ENCODE measurements at places on chromosomes 6 and 20.

DNA sequence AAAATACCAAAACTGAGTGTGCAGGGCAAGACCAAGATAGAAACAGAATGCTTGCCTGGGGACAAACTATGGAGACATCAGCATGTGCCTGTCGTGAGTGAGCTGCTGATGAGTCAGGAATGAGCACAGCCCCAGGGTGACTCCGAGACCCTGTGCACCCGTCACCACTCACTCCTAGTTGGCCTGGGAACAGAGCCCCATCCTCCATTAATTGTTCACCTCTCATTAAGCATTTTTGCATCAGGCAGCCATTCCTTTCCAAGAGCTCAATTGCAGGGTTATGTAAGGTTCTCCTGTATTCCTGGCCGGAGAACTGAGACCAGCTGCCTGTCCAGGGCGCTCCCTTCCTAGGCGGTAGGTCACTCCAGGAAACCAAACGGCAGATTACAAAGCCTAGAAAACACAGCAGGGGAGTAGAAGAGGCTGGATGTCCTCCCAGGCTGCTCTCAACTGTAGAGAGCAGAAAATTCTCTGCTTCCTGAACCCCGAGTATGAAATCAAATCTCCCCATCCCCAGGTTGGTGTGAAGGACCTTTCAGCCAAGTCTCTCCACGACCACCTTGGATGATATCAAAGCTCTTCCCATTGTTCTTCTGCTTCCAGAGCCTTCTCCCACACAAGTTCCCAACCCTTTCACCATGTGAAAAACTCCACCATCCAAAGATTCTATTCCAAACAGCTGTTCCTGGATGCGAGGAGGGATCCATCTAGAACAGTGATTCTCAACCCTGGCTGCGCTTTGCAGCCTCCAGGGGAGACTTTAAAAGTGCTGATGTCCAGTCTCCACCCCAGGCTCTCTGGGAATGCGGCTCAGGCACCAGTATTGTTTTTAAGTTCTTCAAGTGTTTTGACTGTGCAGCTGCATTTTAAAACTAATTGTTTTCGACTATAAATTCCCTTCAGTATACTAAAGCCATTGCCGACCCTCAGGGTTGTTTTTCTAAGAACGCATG, 532.6 kb upstream of the JARID2 start:
- no peak for DNase-seq

- DNase-seq = no peak
Observed at GRCh38 chr6:81820980-81821379, 68.5 kb upstream of the TENT5A start.

GRCh38 chr20:53284256-53284655, 309.4 kb downstream of the ZNF217 start:
- no peak for DNase-seq

- DNase-seq = no peak
Observed at GRCh38 chr6:42224222-42225028, 6.8 kb upstream of the MRPS10 start.

DNA sequence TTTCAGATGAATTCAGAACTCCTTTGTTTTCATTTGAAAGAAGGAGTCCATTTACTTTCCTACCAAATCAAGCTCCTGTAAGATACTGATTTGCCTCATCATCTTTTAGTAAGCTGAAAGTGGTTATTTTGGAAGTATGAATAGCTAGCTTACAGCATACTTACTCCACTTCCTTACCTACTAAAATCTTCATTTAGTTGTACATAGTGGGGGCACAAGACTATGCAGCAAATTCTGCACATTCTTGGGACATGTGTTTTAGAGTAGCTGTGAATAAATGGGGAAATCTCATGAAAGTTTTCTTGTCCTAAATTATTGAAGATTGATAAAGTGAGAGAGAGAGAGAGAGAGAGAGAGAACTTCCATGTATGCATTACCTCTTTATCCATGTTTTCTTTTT, 256.3 kb downstream of the OGFRL1 start:
- DNase-seq = no peak

DNA sequence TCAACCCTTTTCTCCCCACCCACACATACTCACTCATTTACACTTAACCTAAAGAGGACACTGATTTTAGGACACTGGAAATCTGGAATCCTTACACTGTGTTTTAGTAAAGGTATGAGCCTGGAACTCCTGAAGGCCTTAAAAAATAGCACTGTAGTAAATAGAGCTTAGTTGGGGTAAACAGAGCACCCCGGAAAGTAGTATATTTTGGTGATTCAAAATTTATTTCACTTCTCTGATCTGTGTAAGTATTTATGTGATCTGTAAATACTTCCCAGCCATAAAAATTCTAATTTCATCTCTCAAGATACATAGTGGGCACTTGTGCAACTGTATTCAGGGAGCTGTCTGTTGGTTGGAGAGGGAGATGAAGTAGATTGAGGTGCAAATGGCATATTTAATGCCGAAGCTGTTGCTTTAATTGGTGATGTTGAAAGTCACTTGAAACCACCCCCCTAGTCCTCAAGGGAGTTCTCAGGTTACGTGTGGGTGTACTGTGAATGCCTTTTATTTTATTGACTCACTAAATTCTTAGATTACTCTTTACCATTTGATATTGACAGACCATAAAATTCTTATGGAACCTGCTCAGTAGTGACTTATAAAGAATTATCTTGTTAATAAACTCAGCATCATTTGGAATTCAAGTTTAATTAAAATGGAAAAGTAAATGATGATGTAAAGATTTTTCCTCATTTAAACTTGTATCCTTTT, 154.9 kb downstream of the SOX4 start:
- no peak for DNase-seq

GRCh38 chr6:13091192-13091591, 237.1 kb downstream of the TBC1D7 start:
- no peak for DNase-seq

DNA sequence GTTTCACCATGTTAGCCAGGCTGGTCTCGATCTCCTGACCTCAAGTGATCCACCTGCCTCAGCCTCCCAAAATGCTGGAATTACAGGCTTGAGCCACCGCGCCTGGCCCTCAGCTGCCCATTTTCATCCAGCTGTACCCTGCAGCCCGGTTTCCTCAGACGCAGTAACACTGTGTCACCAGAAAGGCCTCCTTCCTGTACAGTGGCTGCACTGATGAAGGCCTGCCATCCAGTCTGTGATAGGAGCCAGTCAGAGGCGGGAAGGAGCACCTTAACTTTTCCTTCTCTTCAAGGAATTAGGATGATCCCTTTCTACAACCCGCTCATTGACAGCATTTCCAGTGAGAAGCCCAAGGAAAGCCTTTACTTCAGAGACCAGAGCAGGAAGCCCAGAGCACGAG, 75.9 kb downstream of the GFOD1 start:
- DNase-seq = no peak

- no peak for DNase-seq
Observed at GRCh38 chr20:62749851-62750445, 41.3 kb downstream of the NTSR1 start.

GRCh38 chr20:32510601-32511357, 74.4 kb downstream of the NOL4L start:
- no peak for DNase-seq

GRCh38 chr6:106743612-106744011, 114.2 kb downstream of the QRSL1 start:
- no peak for DNase-seq

DNA sequence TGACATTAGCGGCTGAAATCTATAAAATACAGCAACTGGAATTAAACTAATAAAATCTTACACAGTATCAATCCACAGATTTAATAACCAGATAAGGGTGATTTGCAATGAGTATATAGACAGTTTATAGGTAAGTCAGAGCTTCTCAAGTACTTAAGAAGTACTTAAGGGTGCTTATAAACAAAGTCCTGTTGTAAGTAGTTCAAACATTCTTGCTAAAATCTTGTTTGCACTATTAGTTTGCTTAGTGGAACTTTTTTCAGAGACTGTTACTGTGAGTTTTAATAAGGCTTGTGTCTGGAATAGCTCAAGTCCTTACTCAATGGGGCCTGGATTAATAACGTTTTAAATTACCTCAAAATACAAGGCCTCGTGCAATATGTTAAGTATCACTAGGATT, 240.5 kb downstream of the GMDS start:
- DNase-seq = no peak

- no peak for DNase-seq
Observed at GRCh38 chr6:11011787-11012234, 32.3 kb downstream of the ELOVL2 start.

GRCh38 chr6:84177241-84177640, 50.2 kb downstream of the CEP162 start:
- no peak for DNase-seq

GRCh38 chr20:297925-298775, 780 bp downstream of the ZCCHC3 start:
- no peak for DNase-seq

DNA sequence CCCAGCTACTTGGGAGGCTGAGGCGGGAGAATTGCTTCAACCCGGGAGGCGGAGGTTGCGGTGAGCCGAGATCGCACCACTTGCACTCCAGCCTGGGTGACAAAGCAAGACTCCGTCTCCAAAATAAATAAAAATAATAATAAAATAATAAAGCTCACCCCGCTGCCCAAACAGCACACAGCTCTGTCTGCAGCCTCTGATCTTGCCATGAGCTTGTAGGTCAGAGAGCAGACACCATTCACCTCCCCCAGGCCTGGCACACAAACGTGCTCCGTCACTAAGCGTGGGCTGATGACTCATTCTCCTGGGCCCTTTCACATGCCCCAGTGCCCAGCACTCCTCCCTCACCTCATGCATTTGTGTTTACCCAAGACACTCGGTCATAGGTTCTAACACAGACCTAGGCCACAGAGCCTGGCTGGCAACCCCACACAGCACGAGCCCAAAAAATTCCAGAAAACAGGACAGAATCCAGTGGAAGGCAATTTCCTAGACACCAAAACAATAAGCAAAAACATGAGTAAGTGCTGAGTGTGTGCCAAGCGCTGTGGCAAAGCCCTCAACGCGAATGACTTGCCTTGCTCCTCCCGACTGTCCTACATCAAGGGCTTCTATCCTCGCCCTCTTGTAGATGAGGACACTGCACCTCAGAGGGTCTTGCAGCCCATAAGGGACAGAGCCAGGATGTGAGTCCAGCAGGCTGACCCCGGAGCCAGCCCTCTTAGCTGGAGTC, 18.0 kb downstream of the ATP9A start:
- DNase-seq = peak; percentile 56

GRCh38 chr20:33233129-33233774, 2.5 kb upstream of the BPIFA1 start:
- DNase-seq = no peak

- DNase-seq = no peak
Observed at GRCh38 chr6:156164701-156165452, 612.3 kb upstream of the ARID1B start.

- DNase-seq = no peak
Observed at GRCh38 chr6:7243179-7243981, 69.6 kb downstream of the SSR1 start.

GRCh38 chr6:32962213-32962826, 6.1 kb upstream of the BRD2 start:
- DNase-seq = no peak

- DNase-seq = no peak
Observed at GRCh38 chr6:20001286-20001685, 164.1 kb downstream of the ID4 start.

DNA sequence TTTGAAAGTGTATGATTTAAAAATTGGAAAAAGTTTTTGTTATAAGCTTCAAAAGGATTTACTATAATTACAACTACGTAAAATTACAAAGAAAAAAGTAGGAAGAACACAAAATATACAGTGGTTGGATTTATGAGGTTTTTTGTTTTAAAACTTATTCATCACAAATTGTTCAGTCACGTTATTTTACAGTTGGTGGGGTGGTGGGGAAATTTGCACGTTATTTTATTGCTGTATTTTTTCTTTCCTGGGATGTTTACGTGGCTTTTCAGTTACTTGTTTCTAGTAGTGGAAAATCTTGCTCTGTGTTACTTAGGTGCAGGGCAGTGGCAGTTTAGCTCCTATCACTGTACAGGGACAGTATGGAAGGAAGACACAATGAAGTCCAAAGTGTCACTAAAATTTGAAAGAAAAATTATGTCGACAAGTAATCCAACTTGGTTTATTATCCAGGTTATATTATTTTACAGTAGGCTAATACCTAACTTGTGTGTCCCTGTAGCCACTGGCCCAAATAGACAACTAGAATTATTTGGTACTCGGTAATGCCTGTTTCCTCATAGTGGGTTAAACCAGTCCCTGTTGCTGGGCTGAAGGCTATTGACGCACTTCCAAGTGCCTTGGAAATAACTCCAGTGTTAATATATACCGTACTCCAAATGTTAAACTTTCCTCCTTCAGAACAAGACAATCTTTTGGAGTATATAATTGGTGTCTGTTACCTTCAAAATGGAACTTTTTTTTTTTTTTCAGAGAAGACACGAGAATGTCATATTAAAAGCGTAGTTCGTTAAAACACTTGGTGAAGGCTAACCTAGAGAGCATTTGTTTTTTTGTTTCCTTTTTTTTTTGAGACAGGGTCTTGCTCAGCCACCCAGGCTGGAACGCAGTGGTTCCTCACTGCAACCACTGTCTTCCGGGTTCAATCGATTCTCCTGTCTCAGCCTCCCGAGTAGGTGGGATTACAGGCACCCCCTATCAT, 4.6 kb downstream of the JARID2 start:
- no peak for DNase-seq

DNA sequence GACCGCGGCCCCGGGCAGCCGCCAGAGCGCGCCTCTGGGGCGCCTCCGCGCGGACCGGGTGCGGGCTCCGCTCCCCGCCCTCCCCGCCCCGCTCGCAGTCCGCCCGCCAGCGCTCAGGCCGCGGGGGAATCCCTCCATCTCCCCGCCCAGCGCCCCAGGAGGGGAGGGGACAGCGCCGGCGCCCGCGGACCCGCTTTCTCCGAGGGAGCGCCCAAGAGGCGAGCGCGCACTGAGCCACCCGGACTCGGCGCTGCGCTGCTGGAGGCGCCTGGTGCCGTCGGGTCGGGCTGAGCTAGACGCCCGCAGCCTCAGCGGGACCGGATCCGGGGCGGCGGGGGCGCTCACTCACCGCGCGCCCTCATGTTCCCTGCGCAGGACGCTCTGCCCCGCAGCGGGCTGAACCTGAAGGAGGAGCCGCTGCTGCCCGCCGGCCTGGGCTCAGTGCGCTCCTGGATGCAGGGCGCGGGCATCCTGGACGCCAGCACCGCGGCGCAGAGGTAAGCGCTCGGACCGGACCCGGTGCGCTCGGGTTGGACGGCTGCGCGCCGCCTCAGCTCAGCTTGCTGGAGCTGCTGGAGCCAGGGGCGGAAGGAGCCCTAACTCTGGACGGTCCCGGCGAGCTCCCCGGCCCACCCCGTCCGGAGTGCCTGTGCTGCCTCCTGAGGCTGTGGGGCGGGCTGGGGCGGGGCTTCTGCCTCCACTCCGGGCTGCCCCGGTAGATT, 867 bp downstream of the EBF4 start:
- no peak for DNase-seq

DNA sequence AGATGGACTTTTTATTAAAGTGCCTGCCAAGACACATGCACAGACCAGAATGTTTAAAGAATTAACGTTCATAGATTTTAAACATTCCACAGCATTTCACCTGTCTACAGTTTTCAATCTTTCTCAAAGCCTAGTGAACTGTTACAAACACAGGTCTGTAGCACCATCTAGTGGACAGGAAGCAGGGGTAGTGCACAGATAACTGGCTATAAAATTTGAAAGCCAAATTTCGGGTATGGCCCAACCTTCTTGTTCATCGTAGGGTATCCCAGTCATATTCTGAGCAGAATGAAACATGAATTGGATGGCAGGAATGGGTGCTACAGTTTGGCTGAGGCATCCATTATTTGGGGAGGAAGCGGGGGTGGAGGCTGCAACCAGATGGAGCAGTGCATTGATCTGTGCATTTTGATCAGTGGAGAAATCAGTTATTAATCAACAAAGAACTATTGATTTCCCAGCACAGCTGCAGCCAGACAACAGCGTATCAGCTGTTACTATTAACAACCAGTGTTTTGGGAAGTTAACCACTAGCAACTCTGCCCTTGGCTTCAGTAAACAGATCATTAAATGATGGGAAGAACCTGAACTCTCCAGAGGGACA, 56.1 kb upstream of the B3GAT2 start:
- DNase-seq = no peak
